NCI-H524 treated with DMSO at 0.1 percent for 48 hours (cell line): ENCODE measurements at places on chromosomes 2 and 18.

GRCh38 chr2:37550190-37550589, 121.3 kb downstream of the CDC42EP3 start:
- DNase-seq: no peak

GRCh38 chr2:139079311-139079710, 299.1 kb upstream of the NXPH2 start:
- DNase-seq: no peak

- DNase-seq: no peak
Measured at GRCh38 chr18:46338766-46339165, 234.6 kb downstream of the HAUS1 start.

DNA sequence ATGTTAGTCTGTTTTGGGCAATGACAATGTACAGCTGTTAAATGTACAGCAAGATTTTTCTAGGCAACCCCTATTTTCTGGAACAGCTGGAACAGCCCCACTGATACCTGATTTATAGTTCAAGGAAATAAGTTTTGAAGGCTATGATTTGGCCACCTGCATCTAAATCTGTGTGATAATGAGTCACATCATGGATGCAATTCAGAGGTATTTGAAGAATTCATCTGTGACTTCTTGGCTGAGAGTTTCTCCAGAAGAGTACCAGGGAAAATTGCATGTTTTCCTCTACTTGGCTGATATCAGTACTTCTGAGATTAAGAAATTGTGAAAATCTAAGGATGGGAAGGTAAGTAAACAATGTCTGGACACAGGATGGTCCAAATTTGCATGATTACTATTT, 40.7 kb upstream of the NT5C1B start:
- DNase-seq: no peak

DNA sequence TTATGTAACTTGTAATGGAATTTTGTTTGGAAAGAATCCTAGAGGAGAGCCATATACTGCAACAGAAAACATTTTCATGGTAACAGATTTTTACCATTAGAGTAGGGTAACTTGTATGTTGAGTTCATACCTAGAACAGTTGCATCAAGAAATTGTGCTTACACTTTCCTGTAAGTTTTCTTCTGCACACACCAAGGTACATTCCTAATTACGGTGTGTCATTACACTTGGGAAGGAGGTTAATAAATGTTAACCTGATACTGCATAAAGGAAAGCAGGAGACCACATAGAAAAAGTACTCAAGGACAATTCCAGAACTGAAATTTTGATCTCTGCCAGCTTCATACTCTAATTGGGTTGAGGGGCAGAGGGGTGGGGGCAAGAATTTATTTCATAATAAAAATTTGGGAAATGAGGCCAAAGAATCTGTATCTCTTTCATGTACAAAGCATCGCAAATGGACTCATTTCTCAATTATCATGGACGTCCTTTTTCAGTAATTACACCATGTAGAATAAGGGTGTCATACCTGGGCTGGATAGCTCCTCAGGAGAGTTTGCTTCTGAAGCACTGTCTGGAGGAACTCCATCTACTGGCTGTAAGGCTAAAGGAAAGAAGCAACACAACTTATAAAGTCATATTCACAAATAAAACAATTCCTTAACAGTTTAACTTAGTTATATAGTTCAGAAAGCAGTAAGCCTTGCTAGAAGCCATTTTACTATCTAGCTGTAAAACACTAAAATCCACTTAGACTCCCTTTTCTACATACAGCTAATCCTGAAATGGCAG, 82.8 kb upstream of the GRB14 start:
- DNase-seq: no peak

- no peak for DNase-seq
Measured at GRCh38 chr2:239825705-239825979, 199.5 kb downstream of the NDUFA10 start.

- no peak for DNase-seq
Measured at GRCh38 chr2:219681694-219682300, 54.4 kb downstream of the SLC4A3 start.

GRCh38 chr2:156537141-156537540, 101.0 kb downstream of the GPD2 start:
- no peak for DNase-seq

GRCh38 chr18:21834299-21834660, 93.7 kb downstream of the MIB1 start:
- DNase-seq: no peak

DNA sequence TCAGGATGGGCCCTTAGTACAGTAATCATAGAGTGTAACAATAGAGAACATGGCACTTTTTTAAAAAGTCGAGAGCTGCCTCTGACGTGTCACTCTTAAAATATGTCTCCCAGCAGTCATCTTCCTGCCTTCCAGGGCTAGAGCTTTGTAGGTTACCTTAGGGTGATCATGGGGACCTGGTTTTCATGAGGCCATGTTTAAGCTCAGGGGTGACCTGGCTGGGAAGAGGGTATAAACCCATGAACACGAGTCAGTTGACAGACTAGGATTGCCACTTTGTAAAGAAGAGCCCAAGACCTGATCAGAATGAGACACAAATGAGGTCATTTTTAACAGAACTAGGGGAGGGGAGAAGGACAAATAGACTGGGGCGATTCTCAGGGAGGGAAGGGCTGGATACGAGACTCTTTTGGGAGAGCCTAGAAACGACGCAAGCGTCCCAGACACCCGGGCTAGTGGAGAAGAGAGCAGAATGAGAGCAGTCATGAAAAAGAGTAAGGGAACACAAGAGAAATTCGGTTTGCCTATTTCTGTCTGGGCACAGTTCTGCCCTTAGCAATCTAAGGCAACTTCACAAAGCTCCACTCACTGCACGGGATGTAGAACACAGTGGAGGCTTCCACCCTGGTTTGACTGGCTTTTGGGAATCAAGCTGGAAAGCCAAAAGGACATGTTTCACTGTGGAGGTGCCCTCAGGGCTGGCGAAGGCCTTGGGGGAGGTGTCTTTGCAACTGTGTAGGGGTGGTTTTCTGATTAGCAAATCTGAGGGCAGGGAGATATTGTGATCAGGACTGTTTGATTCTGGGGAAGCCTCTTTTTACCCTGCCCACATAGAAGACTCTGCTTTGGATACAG, 1.8 kb upstream of the RAB31 start:
- no peak for DNase-seq

DNA sequence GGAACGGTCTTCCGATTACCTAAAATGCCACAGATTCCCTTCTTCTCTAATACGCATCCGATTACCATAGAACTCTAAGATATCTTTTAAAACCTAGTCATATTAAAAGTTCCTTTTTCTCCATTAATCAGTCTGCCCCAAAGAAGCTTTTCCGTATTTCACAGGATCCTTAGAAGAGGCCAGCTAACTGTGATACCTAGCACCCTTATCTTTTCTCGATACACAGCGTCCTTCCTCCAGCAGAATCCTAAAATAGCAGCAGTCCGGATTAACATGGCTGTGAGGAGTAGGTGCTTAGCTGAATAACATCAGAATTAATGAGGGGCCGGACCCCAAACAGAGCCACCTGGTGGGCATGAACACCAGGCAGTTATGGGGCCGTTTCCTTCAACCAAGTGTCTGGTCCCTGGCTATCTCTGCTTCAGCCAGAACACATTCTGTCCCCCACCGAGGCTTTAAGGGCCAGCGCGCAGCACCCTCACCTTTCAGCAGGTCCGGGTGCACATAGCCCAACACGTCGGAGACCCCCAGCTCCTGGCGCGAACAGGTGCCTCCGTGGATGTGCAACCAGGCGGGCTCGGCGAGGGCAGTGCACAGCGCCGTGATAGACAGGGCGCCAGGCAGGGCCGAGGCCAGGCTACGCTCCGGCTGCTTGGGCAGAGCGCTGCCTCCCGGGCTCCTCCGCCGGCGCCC, 995 bp downstream of the TMEM127 start:
- DNase-seq: peak; percentile 53

- peak; percentile 16 for DNase-seq
Measured at GRCh38 chr2:150606380-150607060, 119.1 kb upstream of the RND3 start.
